Stimulated activated CD4-positive, alpha-beta T cell treated with anti-CD3 and anti-CD28 coated beads, Interleukin-12 subunit alpha, Interleukin-12 subunit beta, amount 100 ng/mL, for 48 hours (primary cell): ENCODE measurements at places on chromosomes 16 and 17.

- DNase-seq, result no peak
Measured at GRCh38 chr16:83482545-83483162, 325.1 kb upstream of the HSBP1 start.

DNA sequence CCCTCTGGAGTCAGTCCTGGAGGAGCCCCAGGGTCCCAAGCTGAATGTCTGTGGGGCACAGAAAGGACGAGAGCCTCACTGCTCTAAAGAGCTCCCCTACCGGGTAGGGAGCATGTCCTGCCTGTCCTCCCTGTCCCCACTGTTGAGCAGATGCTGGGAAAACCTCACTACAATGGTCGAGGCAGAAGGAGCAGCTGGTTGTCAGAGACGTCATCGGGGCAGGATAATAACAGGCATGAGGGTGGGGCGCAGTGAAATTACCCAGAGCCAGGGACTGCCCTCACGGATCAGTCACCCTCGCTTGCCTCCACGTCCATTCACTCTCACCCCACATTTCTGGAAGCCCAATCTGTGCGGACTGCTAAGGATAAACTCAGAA, 538 bp downstream of the TM4SF5 start:
- DNase-seq, result no peak

DNA sequence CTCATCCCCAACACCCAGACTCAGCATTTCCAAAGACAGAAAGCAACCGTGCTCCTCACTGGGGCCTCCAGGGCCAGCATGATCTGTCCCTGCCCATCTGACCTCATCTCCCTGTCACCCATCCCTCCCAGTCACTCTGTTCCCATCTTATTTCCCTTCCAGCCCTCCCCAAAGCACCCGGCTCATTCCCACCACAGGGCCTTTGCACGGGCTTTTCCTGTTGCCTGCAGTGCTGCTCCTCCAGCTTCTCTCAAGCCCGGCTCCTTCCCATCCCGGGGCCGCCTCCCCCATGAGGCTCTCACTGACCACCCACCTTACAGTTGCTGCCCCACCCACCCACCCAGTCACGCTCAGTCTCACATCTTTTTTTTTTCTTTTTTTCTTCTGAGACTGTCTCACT, 54.8 kb downstream of the RMI2 start:
- no peak for DNase-seq

DNA sequence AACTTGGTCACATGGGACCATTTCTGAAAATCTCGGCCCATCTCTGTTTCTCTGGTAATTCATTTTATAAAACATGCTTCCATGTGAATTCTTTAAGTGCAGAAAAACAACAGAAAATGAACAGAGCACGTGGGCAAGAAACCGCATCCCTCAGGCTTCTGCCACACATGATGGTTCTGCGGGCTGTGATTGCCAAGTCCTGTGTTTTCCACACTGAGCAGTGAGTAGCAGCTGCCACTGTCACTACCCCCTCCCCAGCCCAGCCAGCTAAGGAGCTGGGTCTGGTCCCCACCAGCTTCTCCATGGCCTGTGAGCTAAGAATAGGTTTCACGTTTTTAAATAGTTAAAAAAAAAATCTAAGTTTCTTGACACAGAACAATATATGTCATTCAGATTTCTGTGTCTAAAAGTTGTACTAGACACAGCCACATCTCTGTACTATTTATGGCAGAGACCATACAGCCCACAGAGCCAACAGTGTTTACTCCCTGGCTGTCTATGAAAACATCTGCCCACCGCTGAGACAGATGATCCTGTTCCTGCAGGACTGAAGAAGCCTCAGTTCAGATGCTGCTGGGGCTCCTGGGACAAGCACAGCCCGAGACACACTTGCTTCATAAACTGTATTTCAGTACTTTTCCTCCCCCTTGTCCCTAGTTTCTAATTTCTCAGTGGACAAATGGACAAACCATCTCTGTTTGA, 41.5 kb downstream of the USP22 start:
- no peak for DNase-seq

DNA sequence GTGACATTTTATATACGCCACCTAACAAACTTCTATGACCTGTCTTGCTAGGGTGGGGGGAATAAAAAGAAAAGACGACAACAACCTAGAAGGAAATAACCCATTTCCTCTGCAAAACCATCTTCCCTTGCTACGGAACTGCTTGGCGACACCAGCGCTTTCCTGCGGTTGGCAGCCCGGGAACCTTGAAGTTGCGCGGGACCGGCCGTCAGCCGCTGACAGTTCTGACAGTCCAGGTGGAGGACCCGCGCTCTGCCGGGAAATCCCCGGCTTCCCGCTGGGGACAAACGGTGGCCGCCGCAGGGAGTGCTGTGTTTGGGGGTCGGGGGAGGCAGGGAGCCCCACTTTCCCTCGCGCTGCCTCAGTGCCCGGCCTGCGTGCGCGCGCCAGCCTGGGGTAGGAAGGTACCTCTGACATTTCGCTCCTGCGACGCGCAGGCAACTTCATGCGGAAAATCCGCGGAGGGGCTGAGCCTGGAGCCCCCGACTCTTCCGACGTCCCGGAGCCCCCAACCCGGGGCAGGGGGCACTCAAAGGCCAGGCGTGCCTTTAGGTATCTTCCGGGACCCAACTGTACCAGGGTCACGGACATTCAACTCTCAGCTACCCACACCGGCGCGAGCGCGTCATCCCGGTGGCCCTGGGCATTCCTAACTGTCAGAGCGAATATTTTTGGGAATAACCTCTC, 516 bp downstream of the SLC16A6 start:
- DNase-seq, result no peak

- no peak for DNase-seq
Measured at GRCh38 chr17:77303620-77304019, 162.9 kb downstream of the SEC14L1 start.

DNA sequence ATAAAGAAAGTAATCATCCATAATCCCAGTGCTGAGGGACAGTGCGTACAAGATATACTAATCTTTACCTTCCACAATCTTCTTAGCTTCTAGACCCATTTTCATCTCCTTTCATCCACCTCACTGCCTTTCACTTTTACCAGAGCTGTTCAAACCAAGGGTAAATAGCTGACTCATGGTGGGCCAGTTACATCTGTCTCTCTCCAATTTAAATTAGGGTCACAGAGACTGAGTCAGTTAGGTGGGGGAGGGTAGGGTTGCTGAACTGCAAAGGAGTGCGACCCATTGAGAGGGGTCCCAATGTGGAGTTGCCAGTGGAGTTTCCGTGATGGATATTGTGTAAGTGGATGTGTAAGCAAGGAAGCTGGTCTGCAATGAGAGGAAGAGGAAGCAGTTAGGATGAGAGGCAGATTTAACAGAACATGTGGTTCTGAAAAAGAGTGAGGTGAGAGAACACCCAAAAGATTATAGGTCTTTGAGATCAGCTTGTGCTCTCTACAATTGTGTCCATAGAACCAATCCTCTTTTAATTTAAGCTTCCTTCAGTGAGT, 83.5 kb downstream of the GP2 start:
- no peak for DNase-seq

DNA sequence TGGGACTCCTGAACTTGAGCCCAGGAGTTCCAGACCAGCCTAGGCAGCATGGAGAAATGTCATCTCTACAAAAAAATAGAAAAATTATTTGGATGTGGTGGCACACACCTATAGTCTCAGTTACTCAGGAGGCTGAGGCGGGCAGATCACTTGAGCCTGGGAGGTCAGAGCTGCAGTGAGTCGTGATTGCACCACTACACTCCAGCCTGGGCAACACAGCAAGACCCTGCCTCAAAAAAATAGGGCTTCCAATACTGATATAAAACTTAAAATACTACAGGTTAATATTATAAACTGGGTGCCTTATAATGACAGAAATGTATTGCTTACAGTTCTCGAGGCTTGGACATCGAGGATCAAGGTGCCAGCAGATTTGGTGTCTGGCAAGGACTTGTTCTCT, 10.6 kb downstream of the CES2 start:
- DNase-seq, result no peak

DNA sequence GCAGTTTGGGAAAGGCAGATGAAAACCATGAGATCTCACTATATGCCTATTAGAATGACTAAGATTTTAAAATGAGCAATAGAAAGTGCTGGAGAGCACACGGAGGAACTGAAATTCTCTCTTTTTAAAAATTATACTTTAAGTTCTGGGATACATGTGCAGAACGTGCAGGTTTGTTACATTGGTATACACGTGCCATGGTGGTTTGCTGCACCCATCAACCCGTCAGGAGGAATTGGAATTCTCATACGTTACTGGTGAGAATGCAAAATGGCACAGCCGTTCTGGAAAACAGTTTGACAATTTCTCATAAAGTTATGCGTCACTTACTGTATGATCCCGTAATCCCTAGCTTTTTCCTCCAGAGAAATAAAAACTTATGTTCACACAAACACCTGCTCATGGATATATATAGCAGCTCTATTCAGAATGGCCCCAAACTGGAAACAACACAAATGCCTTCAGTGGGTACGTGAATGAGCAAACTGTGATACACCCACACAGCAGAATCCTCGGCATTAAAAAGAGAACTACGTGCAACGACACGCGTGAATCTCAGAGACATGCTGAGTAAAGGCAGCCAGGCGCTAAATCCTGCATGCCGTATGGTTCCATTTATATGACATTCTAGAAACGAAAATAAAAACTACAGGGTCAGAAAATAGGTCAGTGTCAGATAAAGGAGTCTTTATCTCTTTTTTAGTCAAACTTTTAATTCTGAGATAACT, 11.8 kb downstream of the PIK3R6 start:
- no peak for DNase-seq

DNA sequence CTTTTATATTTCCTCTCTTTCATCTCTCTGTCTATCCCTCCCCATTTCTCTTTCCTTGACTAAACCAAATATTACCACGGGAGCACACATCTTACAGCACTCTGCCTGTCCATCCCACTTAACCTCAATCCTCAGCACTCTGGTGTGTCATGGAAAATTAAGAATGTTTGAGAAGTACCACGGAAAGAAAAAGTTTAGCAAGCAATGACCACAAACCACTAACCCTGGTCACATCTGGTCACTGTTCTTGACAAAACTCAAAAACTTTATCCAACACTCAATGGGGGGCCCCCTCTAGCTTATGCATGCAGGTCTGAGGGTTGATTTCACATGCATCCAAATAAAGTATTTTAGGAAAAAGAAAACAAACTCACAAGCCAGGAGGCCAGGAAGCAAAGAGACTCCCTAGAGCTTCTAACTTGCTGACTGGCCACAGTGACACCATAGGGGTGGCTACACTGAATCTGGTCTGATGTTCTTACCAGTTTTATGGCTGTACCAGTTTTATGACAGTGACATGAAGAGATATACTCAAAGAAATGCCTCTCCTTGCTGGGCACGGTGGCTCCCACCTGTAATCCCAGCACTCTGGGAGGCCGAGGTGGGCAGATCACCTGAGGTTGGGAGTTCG, 229.2 kb downstream of the STX8 start:
- peak; percentile 9 for DNase-seq

GRCh38 chr17:27496437-27496943, 40.2 kb downstream of the KSR1 start:
- DNase-seq, result no peak

DNA sequence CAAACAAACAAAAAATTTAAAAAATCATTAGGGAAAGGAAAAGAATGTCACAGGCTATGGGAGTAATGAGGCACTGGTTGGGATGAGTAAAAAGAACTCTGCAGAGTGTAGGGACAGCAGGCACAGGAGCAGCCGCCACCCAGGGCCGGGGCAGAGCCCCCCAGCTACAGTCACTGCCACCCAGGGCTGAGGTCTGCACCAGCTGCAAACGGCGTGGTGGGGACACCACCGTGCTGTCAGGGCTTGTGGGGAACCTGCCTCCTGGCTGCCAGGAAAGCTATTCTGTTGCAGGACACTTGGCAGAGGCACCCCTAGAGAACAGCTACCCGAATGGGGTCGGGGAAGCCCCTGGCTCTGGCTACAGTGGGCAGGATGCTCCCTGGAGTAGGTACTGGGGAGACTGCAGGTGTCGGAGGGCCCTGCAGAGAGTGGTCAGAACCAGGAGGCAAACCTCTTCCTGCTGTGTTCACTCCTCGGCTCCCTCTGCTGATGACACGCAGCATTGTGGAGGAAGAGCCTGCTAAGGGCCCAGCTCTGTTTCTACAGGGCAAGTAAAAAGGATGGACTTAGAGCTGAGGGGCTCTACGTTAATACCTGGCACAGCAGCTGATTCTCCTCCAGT, 32.3 kb upstream of the CAPN15 start:
- DNase-seq, result no peak

- no peak for DNase-seq
Measured at GRCh38 chr16:48318630-48319029, 66.6 kb downstream of the SIAH1 start.

DNA sequence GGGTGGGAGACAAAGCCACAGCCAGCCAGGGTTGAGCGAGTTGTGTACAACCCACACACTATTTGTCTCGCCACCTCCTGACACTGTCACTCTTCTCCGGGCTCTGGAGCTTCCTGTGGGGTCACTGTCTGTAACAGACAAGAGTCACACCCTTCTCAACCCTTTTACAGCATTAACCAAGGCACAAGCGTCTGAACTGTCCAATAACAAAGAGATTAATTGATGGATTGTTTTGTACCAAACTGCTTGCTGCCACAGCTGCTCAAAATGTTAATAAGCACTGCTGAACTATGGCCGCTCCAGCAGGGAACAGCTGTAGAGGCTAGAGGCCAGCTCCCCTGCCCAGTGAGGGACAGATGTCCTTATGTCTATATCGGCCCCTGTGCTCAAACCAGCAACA, 25.2 kb upstream of the HYDIN start:
- DNase-seq, result no peak

DNA sequence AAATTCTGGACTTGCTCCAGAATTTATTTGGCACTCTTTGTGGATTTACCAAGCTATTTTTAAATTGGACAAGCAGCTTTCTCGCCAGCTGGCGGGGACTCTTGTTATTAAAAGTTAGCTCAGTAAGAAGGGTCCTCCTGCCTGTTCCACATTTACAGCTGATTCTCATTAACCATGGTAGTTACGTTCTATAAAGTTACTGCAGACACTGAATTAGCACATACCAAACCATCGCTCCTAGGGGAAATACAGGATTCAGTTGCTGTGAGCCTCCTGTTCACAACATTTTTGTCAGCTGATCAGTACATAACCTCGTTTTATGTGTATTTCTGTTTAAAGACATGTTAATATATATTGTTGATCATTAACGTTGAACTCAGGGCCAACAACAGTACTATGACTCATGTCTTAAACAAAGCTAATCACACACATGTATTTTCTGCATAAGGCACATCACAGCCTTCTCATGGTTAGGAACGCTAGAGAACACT, 4.2 kb downstream of the LDAF1 start:
- DNase-seq, result no peak

GRCh38 chr16:69601250-69601649, 35.5 kb downstream of the NFAT5 start:
- no peak for DNase-seq
